ENCODE measurements at places on chromosomes 2 and 18.

- DNase-seq: no peak
Observed at GRCh38 chr2:83470928-83471327, 988.2 kb downstream of the SUCLG1 start.

- no peak for DNase-seq
Observed at GRCh38 chr2:145495590-145495989, 975.7 kb upstream of the ZEB2 start.

DNA sequence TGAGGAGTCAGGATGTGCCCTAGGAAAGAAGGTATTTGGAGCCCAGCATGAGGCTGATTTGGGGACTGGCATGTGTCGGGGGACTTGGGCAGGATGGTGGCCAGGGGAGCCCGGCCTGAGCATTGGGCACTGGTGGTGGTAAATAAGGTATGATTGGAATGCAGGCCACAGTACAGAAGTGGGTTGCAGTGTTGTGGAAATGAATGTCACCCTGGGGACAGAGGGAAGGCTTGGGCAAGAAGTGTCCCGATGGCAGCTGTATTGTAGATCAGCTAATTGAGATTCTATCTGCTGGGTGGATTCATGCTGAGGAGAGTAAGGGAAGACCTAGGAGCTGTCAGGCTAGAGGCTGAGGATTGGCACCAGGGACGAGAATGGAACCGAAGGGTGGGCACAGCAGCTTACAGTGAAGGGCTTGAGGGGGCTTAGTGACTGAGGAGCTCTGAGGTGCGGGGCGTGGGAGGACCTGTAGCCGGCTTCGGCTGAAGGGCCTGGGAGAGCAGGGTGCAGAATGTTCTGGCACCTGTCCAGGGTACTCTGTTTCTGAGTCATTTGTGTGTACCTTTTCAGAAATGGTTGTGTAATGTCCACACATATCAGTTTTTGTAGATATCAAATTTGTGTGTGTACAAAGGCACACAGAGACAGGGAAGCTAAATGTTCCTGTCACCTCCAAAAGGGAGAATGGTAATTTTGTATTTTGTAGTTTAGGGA, 170.2 kb downstream of the PRKCE start:
- DNase-seq: peak; percentile 34

DNA sequence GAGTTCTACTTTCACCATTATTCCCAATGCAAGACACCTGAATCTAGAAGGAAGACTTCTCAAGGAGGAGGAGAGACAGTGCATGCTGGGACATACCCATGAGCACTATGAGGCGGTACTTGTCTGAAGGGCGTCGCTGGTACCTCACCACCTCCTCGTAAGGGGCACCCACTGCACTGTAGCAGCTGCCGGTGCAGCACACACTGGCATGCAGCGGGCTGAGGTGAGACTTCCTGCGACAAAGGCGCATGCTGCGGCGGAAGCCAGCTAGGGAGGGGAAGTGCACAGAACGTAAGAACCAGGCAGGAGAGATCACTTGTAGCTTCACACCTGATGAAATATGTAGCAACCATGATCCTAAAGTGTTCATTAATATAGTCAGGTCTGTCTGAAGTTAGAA, 12.8 kb upstream of the TMEM237 start:
- no peak for DNase-seq

Data from fibroblast of skin of back (primary cell).